ENCODE measurements at places on chromosomes 2 and 18.

DNA sequence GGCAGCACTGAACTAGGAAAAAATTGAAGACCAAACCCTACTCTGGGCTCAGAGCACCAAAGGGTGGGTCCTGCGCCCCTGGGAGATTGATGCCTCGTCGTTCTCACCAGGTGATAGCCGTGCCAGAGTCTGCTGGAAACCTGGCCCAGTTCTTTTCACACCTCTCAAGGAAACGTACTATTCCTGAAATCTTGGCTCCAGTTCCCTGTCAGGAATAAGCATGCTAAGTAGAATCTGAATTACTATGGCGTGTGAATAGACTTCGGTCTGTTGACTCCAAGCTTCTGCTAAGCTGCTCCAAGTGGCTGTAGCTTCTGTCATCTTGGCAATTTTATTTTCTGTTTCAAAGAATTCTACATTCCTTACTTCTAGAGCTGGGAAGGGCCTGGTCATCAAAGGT, 75.4 kb downstream of the MARCHF4 start:
- DNase-seq: no peak

DNA sequence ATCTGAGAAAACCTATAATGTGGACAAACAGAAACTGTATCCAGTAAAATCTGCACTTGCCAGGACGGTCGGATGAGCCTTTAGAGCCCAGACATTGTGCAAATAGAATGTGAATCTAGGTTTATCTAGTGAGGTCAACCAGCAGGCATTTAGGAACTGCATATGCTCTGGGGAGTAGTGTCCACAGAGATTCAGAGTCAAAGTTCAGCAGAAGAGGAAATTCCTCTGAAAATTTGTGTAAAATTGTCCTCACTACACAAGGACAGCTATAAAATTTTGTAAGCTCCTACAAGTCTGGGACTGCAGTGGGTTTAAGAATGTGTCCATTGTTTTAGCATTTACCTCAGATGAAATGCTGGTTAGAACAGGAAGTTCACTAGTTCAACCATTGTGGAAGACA, 9.8 kb upstream of the NDUFV2 start:
- no peak for DNase-seq

DNA sequence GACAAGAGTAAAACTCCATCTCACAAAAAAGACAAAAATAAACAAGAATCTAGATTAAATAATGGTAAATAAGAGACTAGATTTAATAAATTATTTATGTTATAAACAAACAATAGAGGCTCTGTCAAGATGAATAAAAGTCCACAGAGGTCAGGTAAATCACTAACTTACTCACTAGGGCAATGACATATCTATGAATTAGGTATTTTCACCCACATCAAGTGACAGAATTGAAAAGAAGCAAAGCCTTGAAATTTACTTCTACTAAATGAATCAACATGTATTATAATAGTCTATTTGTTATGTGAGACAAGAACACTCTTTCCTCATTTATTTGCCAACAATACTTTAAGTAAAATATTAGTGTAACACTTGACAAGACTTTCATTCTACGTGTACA, 41.7 kb downstream of the FBXO11 start:
- DNase-seq: no peak

- no peak for DNase-seq
Measured at GRCh38 chr2:230700447-230700846, 12.2 kb upstream of the CAB39 start.

- no peak for DNase-seq
Measured at GRCh38 chr2:172734711-172735581, 699 bp upstream of the RAPGEF4 start.

- no peak for DNase-seq
Measured at GRCh38 chr2:59909147-59909546, 644.3 kb downstream of the BCL11A start.

DNA sequence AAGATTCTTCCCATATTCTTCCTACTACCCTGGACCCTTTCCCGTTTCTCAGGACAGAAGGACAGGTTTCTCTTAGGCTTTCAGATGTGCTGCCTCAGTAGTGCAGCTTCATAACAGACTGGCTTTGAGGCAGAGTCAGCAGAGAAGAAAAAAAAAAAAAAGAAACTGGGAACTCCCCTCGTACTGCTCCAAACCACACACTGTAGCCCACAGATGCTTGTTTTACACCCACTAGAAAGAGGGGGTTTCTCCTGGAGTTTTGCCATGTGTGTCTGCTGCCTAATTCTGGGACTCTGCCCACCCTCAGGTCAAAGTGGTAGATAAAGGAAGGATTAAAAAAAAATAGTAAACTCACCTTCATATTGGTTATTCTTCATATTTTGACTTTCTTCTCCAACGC, 95.9 kb downstream of the NCOA1 start:
- no peak for DNase-seq

DNA sequence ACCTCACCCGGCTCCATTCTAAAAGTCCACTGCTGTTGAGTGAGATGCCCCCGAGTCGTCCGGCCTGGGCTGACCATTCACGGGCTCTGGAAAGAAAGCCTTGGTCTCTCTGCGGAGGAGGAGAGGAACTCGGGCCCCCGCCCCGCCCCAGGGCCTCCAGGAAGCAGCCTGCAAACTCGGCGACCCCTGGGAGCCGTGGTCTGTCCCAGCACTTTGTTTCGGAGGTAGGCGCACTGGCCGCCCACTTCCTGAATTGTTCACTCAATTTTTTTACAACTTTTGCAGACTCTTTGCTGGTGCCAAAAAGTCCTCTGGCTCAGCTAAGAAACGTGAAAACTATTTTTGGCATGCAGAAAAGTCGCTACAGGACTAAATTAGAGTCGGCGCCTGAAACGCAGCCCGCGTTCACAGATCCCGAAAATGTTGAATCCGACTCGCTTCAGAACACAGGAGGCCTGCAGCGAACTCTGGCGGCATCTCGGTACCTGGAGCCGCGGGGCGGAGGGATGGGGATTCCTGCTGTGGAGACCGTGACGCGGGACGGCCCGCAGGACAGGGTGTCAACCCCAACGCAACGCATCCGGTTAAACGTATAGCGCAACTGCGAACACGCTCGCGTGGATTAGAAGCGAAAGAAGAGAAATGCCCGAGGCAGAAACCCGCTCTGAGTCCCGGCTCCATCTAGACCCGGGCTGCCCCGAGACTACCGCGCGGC, 1.5 kb downstream of the PXDN start:
- peak; percentile 90 for DNase-seq

GRCh38 chr18:58315739-58316215, 271.8 kb downstream of the NEDD4L start:
- DNase-seq: no peak

GRCh38 chr2:82781176-82781915, 1677.7 kb downstream of the SUCLG1 start:
- DNase-seq: no peak

DNA sequence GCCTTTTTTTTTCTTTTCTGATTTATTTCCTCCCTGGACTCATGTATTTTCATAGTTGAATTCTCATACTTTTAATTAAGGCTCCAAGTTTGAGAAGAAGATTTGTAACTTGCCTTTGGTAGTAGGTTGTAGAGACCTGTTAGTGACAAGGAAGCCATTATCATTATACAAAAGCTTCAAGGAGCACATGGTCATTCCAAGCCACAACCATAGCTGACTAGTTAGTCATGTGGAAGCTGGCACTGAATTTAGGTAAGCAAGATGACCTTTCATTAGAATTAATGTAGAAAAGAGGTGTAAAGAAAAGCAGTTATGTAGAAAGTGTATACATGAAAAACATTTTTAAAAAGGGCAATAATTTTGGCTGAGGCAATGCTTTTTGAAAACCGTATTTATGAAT, 89.7 kb downstream of the LRP1B start:
- no peak for DNase-seq

GRCh38 chr2:97701851-97702465, 11.4 kb upstream of the ZAP70 start:
- no peak for DNase-seq

DNA sequence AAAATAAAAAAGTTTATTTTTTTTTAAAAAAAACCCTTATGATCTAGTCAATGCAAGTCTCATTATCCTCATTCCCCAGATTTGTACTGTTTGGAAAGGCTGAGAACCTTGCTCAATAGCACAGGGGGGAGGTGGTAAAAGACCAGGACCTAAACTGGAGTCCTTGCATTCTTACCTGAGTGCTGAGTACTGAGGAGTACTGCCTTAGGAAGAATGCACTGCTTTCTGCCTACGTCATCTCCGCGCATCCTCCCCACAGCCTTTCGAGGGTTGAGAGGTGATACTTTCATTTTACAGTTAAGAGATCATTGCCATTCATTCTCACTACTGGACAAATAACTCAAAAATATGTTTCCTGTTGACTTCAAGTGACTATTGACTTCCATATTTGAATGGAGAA, 73.8 kb downstream of the MAP3K20 start:
- no peak for DNase-seq

GRCh38 chr2:113376913-113377445, 60.5 kb upstream of the ZNG1B start:
- DNase-seq: no peak

DNA sequence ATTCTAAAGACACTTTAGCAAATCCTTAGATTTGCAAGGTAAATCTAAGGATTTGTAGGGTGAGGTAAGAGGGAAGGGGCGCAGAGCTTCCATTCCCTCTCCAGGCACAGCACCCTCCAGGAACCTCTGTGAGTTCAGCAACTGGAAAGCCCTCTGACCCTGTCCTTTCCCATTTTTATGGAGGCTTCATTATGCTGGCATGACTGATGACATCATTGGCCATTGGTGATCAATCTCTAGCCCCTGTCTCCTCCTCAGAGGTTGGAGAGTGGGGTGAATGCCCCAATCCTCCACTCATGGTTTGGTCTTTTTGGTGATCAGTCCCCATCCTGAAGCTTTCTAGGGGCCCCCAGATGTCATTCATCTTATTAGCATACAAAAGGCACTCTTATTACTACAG, 187.8 kb downstream of the TSN start:
- no peak for DNase-seq

- no peak for DNase-seq
Measured at GRCh38 chr2:10771786-10772185, 40.8 kb downstream of the PDIA6 start.

- no peak for DNase-seq
Measured at GRCh38 chr2:201558232-201558631, 85.1 kb downstream of the TMEM237 start.
